Dermis blood vessel endothelial cell (primary cell): ENCODE measurements at places on chromosomes 3 and 15. TPM values are rescaled to one million over a fixed set of nuclear protein-coding genes. Genes with fewer than 3 reads are reported as not detected.

MRPL46 gene
- total RNA-seq, result 17.0 and 20.3 TPM in 2 replicates

HTR3C gene
- 0.19 TPM in 1 of 2 replicates, not detected in the other for total RNA-seq

TXNRD3 gene
- total RNA-seq, result 7.3 and 9.4 TPM in 2 replicates

LMAN1L gene
- not detected in 2 replicates for total RNA-seq

GOLGA8A gene
- total RNA-seq, result 8.0 and 8.8 TPM in 2 replicates

SPRED1 gene
- 14.4 and 15.8 TPM in 2 replicates for total RNA-seq

IQCB1 gene
- total RNA-seq, result 10.6 and 15.5 TPM in 2 replicates

AADACL2 gene
- total RNA-seq, result not detected in 2 replicates

ABHD6 gene
- total RNA-seq, result 21.7 and 43.1 TPM in 2 replicates

IL17RE gene
- 0.14 and 0.17 TPM in 2 replicates for total RNA-seq

SLC27A2 gene
- total RNA-seq, result 5.1 and 7.1 TPM in 2 replicates

MGLL gene
- total RNA-seq, result 35.7 and 73.0 TPM in 2 replicates

PRR20G gene
- total RNA-seq, result not detected in 2 replicates

KIF23 gene
- 13.8 and 55.1 TPM in 2 replicates for total RNA-seq

SLC2A2 gene
- not detected in 2 replicates for total RNA-seq

UNC13C gene
- total RNA-seq, result not detected in 2 replicates

GOLGA6A gene
- total RNA-seq, result not detected in 2 replicates

CFAP91 gene
- 0.14 and 0.34 TPM in 2 replicates for total RNA-seq

LXN gene
- 82.5 and 93.8 TPM in 2 replicates for total RNA-seq
